ENCODE measurements at places on chromosomes 2 and 18.

DNA sequence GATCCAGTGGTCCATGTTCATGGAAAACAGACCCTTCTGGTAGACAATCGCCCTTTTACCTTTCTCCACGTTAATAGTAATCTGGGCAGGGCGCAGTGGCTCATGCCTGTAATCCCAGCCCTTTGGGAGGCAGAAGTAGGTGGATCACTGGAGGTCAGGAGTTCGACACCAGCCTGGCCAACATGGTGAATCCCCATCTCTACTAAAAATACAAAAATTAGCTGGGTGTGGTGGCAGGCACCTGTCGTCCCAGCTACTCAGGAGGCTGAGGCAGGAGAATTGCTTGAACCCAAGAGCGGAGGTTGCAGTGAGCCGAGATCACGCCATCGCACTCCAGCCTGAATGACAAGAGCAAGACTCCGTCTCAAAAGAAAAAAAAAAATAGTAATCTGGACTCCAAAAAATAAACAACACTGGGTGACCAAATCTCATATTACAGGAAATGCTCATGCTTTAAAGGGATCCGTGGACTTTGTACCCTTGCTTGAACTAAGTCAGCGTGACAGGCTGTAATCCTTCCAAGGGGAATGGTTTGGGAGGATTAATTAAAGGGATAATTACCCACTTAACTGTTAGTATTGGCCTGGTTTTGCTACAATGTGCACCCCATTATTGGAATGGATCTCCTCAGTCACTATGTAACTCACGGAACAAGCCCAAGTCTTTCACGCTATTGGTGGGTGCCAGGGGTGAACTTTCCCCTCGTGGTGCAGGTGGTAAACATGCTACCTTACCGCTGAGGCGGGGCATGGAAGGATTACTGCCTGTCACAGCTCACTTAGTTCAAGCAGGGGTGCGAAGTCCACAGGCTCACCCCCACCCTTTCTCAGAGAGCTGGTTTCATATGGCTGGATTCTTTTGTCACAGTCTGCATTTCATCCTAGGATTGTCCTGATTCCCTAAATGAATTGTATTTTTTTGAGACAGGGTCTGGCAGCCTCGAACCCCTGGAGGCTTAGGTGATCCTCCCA lies 36.7 kb downstream of the PROC start:
- peak; percentile 7 for DNase-seq

GRCh38 chr2:46025676-46026075 lies 271.5 kb upstream of the EPAS1 start:
- no peak for DNase-seq

DNA sequence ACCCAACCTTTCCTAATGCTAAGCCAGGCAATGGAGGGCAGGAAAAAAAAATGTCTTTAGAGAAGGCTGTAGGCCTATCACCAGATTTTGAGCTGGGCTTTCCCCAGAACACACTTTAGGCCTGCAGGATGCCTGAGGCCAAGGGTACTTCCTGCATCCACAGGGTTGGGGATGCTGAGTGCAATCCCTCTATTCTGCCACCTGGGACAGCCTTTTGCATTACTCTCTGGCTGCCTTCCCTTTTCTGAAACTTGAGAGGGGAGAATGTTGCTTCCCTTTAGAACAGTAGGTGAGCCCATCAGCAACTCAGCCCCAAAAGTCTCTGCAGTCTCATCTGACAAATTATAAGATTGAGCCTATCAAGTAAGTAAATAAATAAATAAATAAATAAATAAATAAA lies 195.2 kb downstream of the SLC8A1 start:
- peak; percentile 65 for DNase-seq

GRCh38 chr2:19426941-19427340 lies 68.5 kb upstream of the OSR1 start:
- no peak for DNase-seq

DNA sequence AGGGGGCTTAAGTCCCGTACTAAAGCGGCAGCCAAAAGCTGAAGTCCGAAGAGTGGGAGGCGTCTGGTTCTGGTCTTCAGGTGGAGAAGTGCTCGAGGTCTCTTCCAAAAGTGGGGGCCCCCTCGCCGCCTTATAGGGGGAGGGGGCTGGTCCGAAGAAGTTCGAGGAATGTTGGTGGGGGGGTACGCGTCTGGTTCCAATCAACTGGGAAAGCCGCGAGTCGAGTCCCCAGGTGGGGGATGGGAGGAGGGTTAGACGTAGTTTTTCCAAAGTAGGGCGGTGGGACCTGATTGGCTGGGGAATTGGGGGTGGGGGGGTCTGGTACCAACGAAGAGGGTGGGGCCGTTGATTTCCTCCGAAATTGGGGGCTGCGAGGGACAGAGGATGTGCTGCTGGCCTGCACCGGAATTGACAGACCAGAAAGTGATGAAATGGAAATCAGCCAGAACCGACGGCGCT lies 594 bp downstream of the ITM2C start:
- DNase-seq, result no peak

- no peak for DNase-seq
Observed at GRCh38 chr2:8457092-8457481, 224.8 kb upstream of the ID2 start.

Data from HCEC 1CT (cell line).